ENCODE measurements at places on chromosomes 5 and 9.

DNA sequence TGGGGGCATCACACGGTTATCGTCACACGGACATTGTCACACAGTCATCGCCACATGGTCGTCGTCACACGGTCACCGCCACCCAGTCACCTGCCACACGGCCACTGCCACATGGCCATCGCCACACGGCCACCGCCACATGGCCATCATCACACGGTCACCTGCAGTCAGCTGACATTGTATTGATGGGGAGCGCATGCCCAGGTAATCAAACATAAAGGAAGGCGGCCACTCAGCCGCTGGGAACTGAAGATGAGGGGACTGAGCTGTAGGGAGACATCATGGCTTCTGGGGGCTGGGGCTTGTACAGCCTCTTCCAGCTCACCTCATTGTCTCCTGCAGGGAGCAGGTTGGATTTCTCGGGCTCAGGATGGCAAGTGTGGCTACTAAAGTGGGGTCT lies 49.2 kb downstream of the MRPL36 start:
- DNase-seq: no peak

- DNase-seq: no peak
These were observed 53.7 kb downstream of the IPO11 start for GRCh38 chr5:62465985-62466925.

DNA sequence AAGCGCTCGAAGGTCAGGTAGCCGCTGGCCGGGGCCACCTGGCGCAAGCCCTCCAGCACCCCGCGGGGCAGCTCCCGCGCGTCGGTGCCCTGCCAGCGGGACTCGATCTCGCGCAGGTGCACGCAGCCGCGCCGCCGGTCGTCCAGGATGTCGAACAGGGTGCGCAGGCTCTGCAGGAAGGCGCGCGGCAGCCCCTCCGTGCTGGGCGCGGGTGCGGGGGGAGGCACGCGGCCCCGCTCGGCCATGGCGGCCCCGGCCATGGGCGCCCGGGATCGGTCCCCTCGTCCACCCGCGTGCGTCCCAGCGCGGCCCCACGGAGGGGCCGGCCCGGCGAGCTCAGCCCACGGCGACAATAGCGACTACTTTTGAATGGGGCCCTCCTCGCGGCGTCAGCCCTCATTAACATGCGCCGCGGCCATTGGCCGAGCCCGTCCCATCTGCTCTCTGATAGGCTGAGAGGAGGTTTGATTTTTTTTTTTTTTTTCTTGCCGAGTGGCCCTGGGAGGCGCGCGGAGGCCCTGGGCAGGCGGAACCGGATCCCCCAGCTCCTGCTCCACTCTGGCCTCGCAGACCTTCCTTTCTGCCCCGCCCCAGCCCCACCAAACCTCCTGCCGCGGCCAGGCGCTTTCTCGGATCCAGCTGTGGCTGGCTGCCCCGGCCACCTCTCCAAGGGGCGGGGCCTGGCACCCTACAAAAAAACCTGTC lies at the start of gene SAPCD2:
Gene SAPCD2 (minus strand): TSS at position 357 of the 705 bp plus-strand sequence. CDS start 97 bp downstream, at position 260.
- DNase-seq: peak; percentile 72

DNA sequence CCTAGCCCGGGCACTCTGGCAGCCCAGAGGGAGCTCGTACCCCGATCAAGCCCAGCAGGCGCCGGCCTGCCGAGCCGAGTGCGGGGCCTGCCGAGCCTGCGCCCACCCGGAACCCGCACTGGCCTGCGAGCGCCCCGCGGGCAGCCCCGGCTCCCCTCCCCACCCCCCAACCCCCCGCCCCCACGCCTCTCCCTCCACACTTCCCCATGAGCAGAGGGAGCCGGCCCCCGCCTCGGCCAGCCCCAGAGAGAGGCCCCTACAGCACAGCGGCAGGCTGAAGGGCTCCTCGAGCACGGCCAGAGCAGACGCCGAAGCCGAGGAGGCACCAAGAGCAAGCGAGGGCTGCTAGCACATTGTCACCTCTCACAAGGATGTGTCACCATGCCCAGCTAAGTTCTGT lies 36.2 kb upstream of the CCDC180 start:
- DNase-seq: no peak

DNA sequence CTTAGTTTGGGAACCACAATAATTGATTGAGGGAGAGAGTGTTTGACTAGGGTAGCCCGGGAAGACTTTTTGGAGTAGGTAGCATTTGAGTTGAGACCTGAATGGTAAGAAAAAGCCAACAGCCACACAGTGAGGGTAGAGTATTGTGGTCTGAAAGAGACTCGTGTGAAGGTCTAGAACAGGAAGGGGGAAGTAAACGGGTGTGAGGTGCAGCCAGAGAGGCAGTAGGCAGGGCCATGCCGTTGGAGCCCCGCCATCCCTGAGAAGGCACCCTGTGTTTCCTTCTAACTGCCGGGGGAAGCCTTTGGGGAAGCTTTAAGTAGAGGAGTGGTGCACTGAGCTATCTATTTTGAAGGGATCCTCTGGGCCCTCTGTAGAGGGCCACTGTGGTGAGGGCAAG lies 3.5 kb upstream of the F2RL2 start:
- DNase-seq: no peak

DNA sequence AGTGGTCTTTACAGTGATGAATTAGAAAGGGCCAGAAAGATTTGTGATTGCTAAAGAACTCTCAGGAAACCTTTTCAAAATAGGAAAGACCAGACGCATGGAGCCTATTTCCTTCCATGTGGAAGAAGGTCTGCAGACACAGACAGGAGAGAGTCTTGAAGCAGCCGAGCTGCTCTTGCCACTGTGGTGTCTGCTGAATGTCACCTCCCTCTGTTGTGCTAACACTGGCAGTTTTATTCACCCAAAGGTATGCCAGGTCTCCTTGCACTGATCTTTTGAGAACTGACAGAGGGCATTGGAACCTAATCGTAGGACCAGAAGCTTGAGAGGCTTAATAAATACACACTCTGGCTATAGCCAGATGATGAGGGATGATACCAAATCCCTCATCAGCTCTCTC lies 108.7 kb downstream of the SREK1 start:
- DNase-seq: no peak

DNA sequence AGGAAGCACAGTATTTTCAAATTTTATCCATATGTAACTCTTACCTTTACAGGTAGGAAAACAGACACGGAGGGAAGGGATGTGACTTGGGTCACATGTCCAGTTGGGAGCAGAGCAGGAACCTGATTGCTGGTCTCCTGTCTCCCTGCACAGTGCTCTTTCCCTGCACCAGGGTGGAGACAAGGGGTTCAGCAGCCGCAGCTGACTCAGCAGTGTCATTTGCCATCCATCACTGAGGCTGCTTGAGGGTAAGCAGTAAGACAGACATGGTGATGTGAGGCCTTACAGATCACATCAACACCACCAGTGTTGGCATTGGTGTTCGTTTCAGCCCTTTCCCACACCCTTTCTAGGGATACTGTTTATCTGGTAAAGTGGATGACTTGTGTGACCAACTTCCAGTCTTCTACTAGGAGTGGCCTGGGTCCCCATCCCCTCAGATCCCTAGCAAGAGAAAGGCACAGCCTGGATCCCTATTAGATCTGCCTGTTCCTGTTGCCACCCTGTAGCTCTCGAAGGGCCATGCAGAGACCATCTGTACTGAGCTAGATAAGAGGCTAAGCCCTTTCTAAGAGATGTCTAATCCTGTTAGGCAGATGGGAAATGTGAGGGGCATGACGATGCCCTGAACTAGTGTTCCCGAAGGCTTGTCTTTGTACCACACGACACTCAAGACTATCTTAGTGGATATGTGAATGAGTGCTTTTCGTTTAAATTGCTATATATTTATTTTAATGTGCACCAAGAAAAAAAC lies 29.1 kb downstream of the FRMPD1 start:
- DNase-seq: no peak

- no peak for DNase-seq
These were observed 24.7 kb downstream of the SLC36A3 start for GRCh38 chr5:151278845-151279244.

GRCh38 chr9:8268881-8269280 lies 469.3 kb upstream of the DMAC1 start:
- DNase-seq: no peak

DNA sequence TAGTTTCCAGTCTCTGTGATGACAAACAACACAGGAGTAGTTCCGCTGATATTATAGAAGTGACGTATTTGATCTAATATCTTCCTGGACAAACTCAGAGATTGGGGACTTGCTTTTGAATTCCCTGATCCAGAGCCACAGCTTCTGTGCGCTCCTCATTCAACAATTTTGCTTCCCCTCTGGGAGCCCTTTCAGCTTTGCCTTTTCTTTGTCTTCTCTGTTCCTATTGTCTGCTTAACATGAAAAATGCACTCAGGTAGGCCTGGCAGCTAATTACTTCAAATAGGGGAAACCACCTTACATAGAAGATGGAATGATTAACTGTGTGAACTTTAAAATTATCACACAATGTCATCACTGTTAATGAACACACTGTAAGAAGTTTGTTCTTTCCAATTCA lies 192.9 kb downstream of the EPB41L4A start:
- DNase-seq: no peak

DNA sequence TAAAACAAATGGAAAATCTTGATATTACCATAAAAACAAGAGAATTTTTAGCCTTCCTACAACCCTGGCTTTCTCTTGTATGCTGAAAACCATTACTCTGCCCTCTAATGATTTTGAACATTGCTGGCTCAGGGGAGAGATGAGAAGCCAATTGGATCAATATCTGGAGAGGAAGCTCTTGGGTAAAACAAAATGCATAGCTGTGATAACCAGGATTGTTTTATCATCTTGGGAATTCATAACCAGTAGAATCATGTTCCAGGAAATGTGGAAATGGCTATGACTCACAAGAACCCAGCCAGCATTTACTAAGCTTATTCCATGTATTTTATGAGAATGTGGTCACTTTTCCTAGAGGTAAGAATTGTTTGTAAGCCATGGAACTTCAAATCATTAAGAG lies 51.1 kb upstream of the CTNND2 start:
- DNase-seq: no peak

DNA sequence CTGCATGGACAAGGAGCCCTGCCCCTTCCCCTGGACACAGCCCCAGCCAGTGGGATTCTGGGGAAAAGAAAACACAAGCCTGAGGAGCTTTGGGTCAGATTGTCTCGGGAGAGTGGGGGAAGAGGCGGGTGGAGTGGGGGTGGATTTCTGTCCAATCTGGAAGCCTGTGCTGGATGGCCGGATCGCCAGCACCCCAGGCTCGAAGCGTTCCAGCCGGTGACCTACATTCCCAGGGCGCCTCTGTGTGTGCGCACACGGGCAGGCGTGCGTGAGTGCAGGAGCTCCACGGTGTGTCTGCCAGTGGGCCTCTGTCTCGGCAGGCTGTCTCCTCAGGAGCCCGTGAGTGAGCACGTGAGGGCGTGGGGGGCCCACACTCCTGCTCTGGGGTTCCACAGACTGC lies 74.3 kb upstream of the DAB2IP start:
- DNase-seq: no peak

- DNase-seq: no peak
These were observed 937.2 kb upstream of the TYRP1 start for GRCh38 chr9:11755951-11756350.

DNA sequence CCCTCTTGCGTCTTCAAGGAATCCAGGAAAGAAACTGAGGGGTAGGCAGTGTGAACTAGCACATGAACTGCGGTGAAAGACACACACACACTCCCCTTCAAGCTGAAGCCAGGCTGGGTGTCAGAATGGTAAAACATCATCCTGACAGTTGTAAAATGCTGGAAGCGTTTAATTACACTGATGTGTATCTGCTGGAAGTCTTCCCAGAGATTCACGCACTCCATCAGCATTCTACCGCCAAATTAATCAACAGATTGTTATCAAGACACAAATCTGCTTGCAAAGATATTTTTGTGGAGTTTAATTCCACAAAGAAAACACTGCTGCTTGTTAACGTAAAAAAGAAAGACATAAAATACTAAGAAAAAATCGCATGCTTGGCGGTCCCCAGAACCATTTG lies 241.0 kb upstream of the NFIL3 start:
- no peak for DNase-seq

DNA sequence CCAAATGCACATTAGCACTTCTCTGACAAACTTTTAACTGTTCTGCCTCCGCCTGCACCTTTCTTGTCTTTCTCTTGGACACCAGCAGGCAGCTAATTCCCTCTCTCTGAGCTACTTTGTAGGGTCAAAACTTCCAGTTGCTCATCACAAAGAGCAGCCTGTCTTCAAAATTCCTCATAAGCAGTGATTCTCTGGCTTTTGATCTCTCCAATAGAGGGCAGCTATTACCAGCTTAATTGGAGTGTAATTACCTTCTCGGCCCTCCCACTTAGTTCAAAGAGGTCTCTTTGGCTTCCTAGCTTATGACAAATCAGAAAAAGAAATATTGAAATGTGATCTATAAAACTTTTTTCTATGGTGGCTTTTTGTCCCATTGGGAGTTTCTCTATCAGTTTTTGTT lies 43.6 kb upstream of the RAD23B start:
- no peak for DNase-seq

- no peak for DNase-seq
These were observed 26.2 kb upstream of the ARSB start for GRCh38 chr5:79011219-79011836.

GRCh38 chr9:93071464-93071863 lies 13.0 kb downstream of the SUSD3 start:
- DNase-seq: peak; percentile 55

GRCh38 chr5:85453026-85453349 lies 1068.3 kb upstream of the EDIL3 start:
- DNase-seq: no peak

DNA sequence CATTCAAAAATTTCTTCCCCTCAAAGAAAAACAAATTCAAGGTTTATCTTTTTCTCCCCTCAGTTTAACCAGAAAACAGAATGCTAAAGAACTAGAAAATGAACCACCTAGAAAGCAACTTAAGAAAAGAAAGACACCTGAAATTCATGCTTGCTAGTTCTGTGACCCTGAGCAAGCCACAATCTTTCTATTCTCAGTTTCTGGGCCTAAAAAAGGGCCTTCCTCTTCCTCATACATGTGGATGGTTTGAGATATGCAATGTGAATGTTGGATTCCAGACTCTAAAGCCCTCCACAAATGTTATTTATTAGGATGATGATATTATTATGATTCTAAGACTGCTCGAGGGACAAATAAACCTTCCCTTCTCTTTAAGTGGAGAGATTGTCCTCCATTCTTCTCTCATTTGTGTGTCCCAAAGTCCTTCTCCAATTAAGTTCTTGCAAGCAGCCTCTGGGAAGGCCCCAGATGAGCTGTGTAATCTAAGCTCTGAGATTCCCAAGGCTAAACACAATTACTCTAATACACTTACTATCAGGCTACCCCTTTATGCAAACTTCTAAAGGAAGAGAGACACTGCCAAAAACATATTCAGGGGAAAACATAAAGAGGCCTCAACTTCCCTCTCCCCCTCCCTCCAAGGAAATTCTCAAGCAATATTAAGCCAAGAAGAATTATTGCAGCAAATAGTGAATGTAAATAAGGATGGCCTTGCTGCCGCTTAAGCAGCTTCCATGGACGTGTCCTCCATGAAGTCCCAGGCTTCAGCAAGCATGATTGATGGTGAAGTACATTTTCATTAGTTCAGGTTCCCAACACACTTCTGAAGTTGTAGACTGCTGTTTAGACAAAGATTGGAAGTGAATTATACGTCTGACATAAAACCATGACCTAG lies 80.2 kb downstream of the PRKACG start:
- DNase-seq: no peak

GRCh38 chr9:79390781-79391770 lies 180.7 kb upstream of the TLE4 start:
- DNase-seq: no peak
